Endothelial cell (in vitro differentiated cells): ENCODE measurements at places on chromosomes 16 and 17. TPM values are rescaled to one million over a fixed set of nuclear protein-coding genes. Genes with fewer than 3 reads are reported as not detected.

The FBXO39 gene
- total RNA-seq = not detected

The HSD17B1 gene
- 0.64 TPM for total RNA-seq

The LRRC37A gene
- 4.5 TPM for total RNA-seq

- no peak overlapping the region for H3K27ac ChIP-seq
- no peak overlapping the region for H3K4me3 ChIP-seq
- H3K36me3 ChIP-seq = no peaks in the 10 kb centered on the region
- H3K4me1 ChIP-seq = no peaks in the 10 kb centered on the region
- DNase-seq = no peak
Measured at GRCh38 chr17:74697515-74697914, 15.2 kb downstream of the CD300LF start.

The PARD6A gene
- 1.2 TPM for total RNA-seq

DNA sequence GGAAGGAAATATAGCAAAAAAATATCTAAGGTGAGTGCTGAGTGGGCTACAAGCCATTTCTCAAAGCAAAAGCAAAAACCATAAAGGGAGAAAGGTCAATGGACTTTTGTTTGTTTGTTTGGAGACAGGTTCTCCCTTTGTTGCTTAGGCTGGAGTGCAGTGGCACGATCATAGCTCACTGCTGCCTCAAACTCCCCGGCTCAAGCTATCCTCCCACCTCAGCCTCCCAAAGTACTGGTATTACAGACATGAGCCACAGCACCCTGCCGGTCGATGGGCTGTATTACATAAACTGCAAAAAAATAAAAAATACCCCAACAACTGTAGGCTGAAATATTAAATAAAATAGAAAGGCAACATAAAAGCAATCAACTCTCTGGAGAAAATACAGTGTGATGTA, 3.5 kb upstream of the RBBP6 start:
- no peak for DNase-seq
- peaks cover 6% of the 10 kb centered on the region for H3K36me3 ChIP-seq
- peaks cover 5% of the 10 kb centered on the region for H3K27me3 ChIP-seq
- H3K4me1 ChIP-seq = peaks cover 8% of the 10 kb centered on the region

GRCh38 chr17:83173914-83174361, 94.5 kb downstream of the METRNL start:
- peaks cover 2% of the 10 kb centered on the region for H3K27me3 ChIP-seq
- no peaks in the 10 kb centered on the region for H3K4me1 ChIP-seq
- no peak overlapping the region for H3K4me3 ChIP-seq
- no peaks in the 10 kb centered on the region for H3K36me3 ChIP-seq
- DNase-seq = no peak

The GPR179 gene
- total RNA-seq = 0.97 TPM

- no peaks in the 10 kb centered on the region for H3K36me3 ChIP-seq
- peak; percentile 38 for DNase-seq
- peak overlapping the region; percentile 89 for H3K27ac ChIP-seq
- H3K4me3 ChIP-seq = peak overlapping the region; percentile 95
- peaks cover 27% of the 10 kb centered on the region for H3K4me1 ChIP-seq
- H3K27me3 ChIP-seq = peaks cover 2% of the 10 kb centered on the region
Measured at GRCh38 chr17:42387661-42388380, 421 bp downstream of the STAT3 start.

GRCh38 chr16:49158029-49158642, 123.5 kb downstream of the CBLN1 start:
- H3K4me3 ChIP-seq = no peak overlapping the region
- DNase-seq = peak; percentile 58
- no peak overlapping the region for H3K27ac ChIP-seq
- no peaks in the 10 kb centered on the region for H3K4me1 ChIP-seq
- no peaks in the 10 kb centered on the region for H3K36me3 ChIP-seq
- H3K27me3 ChIP-seq = no peaks in the 10 kb centered on the region

GRCh38 chr17:36599546-36600250, 1.7 kb upstream of the MRM1 start:
- no peak overlapping the region for H3K27ac ChIP-seq
- H3K4me1 ChIP-seq = peaks cover 15% of the 10 kb centered on the region
- DNase-seq = no peak
- H3K27me3 ChIP-seq = peaks cover 4% of the 10 kb centered on the region
- H3K36me3 ChIP-seq = peaks cover 4% of the 10 kb centered on the region

- no peaks in the 10 kb centered on the region for H3K4me1 ChIP-seq
- no peak for DNase-seq
- H3K27me3 ChIP-seq = peaks cover 2% of the 10 kb centered on the region
- H3K27ac ChIP-seq = no peak overlapping the region
- no peaks in the 10 kb centered on the region for H3K36me3 ChIP-seq
- no peak overlapping the region for H3K4me3 ChIP-seq
Measured at GRCh38 chr16:19926449-19927390, 42.1 kb upstream of the GPRC5B start.

The C16orf74 gene
- 0.64 TPM for total RNA-seq

The GNG13 gene
- not detected for total RNA-seq
